ENCODE measurements at places on chromosomes 3 and 15.

GRCh38 chr3:5198986-5199731 lies 11.7 kb downstream of the EDEM1 start:
- no peak for DNase-seq

GRCh38 chr3:13046569-13047274 lies 26.5 kb downstream of the IQSEC1 start:
- no peak for DNase-seq

- DNase-seq, result no peak
Measured at GRCh38 chr15:67820122-67820991, 5.0 kb upstream of the SKOR1 start.

DNA sequence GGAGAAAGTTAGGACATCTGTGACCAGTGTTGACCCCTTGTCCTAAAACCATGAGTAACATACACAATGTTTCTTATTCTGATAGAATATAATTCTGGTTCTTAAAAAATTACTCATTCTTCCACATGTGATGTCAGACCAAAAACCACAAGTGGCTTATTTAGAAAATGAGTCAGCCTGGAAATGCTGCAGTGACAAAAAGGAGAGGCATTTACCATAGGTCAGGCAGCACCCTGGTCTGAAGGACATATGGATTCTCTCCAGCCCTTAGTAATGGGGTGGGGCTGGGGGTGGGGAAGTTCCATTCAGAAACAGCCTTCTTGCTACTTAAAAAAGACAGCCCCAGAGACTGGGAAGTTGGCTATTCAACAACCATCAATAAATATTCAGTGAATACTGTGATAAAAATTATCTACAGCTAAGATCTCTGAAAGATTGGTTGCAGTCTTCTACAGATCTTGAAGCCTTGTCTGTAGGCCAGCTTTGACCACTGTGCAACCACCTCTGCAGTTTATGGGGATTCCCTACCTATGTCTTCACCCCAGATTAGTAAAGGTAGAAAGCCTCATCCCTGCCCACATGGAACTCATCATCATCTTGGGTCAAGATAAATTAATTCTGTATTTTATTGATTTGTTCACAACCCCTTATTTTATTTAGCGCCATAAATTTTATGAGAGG lies 34.9 kb upstream of the TIMP4 start:
- no peak for DNase-seq

DNA sequence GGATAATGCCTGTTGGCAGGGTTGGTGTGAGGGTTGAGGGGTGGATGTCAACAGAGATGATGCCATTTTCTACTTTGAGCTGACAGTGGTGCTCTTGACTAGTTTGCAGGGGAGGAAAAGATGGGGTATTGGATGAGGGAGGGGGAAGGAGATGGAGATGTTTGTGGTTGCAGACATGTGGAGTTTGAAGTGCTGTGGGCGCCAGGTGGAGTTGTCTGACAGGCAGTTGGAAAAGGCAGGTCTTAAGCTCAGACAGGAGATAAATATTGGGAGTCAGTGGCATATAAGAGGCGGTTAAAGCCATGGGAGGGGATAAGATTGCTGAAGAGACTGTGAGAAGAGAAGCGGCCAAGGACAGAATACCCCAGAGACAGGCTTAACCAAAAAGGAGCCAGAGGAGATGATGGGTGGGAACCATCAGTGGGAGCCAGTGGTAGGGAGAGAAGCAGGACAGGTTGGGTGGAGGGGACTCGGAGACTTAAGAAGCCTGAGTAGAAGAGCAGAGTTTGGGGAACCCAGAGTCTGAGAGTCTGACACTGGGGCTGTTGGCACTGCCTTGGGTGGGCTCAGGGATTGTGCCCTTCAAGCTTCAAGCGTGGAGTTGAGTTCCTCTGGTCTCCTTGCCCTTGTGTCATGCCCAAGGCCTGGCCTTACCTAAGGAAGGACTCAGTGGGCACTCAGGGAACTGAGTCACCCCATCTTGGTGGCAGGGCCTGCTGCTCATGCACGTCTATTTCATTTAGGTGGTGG lies 13.9 kb downstream of the COPG1 start:
- no peak for DNase-seq

GRCh38 chr15:27410996-27411605 lies 440.1 kb downstream of the GABRG3 start:
- DNase-seq, result no peak

GRCh38 chr3:61595288-61595687 lies 33.9 kb downstream of the PTPRG start:
- DNase-seq, result no peak

- no peak for DNase-seq
Measured at GRCh38 chr15:55917881-55918296, 75.5 kb downstream of the NEDD4 start.

- DNase-seq, result no peak
Measured at GRCh38 chr3:161894657-161895056, 398.0 kb downstream of the OTOL1 start.

DNA sequence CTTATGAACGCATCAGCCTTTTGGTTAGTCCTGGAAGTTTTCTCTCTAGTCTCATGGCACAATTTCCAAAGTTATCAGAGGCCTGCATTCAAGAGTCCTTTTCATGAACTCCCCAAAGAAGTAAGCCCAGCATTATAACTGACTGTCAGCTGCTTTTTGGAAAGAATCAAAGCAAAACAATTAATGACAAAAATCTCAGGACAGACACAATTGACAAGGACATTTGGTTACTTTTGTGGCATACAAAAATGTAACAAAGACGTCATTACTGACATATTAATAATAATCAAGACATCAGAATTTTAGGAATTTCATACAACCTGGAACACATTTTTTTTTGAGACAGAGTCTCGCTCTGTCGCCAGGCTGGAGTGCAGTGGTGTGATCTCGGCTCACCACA lies 21.2 kb downstream of the KATNBL1 start:
- DNase-seq, result no peak

DNA sequence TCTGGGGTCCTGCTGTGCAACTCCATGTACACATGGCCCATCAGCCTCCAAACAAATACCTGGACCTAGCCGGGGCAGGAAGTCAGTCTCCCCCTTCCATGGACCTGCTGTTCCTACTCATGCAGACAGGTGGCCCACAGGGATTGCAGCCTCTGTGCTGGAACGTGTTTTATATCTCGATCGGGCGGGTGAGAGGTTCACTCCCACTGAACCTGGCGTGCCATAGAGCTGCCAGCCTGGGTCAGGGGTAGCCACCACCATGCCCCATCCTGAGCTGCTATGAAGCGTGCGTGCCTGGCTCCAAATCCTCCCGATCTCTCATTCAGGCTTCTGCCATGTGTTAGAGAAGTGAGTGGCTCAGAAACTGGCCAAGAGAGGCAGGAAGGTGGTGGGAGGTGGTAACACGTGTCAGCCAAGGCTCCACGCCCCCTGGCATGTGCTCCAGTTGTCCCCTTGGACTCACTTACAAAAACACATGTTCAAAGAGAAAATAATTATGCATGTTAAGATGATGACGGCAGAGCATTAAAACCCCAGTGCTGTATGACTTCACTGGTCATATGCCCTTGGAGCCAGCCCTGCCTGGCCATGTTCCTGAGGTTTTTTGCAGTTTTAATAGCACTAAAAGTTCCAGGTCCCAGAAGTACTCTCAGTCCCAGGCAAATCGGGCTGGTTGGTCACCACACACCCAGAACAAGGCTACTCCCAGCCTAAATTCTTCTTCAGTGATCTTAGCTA lies 30.6 kb downstream of the CTSH start:
- DNase-seq, result no peak

DNA sequence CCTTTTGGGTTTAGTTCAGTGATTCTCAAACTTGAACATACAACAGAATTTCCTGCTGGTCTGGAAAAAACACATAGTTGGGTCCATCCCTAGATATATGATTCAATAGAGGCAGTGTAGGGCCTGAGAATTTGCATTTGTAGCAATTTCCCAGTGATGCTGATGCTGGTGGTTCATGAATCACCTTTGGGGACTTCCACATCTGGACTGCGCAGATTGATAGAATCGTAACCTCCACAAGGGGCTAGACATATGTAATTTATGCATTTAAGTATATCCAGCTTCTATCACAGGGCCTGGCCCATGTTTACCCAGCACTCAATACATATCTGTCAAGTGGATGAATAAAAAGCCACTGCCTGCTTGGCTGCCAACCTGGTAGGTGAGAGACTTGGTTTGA lies 33.8 kb upstream of the SUCLG2 start:
- DNase-seq, result no peak

GRCh38 chr15:97750060-97750459 lies 210.4 kb upstream of the ARRDC4 start:
- DNase-seq, result no peak

GRCh38 chr3:31724651-31725050 lies 191.9 kb downstream of the STT3B start:
- DNase-seq, result no peak

DNA sequence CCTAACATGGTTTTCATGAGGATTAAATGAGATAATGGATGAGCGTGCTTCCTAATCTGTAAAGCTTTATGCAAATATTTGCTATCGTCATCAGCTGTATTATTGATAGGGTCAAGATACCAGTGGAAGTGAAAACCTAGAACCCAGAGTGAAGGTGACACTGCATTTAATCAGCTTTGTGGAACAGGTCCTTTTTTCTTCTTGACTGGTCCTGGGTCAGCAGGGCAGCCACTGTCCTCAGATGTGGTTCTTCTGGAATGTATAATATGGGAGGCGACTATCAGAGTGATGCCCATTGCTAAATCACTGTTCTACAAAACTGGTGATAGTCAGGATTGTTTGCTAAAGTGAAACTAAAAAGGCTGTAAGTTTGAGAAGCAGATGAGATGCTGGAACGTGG lies 41.4 kb downstream of the SORD start:
- DNase-seq, result no peak

GRCh38 chr3:165347526-165347925 lies 151.3 kb upstream of the SLITRK3 start:
- no peak for DNase-seq

DNA sequence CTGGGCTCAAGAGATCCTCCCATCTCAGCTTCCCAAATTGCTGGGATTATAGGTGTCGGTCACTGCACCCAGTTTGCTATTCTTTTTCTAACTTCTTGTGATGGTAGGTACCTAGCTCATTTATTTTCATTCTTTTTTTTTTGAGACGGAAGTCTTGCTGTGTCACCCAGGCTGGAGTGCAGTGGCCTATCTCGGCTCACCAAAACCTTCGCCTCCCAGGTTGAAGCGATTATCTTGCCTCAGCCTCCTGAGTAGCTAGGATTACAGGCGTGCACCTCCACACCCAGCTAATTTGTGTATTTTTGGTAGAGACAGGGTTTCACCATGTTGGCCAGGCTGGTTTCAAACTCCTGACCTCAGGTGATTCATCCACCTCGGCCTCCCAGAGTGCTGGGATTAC lies 30.1 kb upstream of the RAD51 start:
- no peak for DNase-seq

DNA sequence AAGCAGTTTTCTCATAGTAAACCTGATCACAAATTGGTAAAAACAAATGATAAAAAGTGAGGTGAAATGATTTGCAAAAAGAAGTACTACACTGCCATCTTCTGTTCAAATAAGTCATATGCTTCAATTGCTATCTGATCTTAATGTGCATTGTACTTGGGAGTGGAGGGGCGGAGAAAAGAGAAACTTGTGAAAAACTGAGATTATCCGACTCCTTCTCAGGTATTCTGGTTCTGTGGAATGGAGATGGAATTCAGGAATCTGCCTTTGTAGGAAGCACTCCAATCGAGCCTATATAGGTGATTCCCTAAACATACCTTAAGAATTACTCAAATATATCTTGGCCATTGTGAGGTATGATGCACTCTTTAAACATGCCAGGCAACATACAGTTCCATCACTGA lies 180.6 kb downstream of the CHL1 start:
- DNase-seq, result no peak

DNA sequence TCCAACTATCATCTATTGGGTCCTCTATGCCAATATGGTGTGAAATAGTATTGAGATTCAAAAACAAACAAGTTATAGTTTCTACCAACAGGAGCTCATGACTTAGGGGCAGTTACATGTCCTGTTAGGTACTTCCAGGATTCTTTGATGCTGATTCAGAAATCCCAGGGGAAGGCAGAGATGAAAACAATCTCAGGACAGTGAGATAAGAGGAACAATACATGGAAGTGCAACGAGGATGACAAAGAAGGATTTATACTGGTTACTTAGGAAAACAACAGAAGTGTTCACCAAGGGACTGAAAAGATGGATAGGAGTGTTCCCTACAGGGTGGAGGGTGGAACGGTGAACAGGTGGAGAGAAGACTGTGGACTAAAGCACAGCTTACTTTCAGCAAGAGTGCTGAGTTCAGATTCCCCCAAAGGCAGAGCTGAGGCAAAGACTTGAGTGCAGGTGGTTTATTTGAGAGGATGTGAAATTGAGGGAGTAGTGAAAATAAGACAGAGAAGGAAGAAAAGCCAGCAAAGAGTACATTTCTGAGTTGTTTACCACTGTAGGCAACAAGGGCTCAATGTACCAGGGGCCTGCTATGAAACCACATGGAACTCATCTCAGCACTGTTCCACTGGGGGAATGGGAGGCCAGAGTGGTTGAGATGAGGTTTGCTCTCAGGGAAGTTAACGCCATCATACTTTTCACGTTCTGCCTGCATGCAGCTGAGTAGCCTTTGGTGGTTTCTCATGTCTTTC lies 68.1 kb downstream of the TRIM69 start:
- DNase-seq, result no peak

- no peak for DNase-seq
Measured at GRCh38 chr3:44974416-44974815, 1.6 kb downstream of the ZDHHC3 start.

DNA sequence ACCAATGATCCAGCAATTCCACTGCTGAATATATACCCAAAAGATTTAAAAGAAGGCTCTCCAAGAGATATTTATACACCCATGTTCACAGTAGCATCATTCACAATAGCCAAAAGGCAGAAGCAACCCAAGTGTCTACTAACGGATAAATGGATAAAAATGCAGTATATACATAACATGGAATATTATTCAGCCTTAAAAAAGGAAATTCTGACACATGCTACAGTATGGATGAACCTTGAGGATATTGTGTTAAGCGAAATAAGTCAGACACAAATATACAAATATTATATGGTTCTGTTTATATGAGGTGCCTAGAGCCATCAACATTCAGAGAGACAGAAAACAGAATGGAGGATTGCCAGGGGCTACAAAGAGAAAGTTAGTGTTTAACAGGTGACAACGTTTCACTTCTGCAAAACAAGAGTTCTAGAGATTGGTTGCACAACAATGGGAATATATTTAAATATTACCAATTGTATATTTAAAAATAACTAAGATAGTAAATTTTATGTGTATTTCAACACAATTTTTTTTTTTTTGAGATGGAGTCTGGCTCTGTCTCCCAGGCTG lies 69.4 kb downstream of the STAG1 start:
- no peak for DNase-seq

DNA sequence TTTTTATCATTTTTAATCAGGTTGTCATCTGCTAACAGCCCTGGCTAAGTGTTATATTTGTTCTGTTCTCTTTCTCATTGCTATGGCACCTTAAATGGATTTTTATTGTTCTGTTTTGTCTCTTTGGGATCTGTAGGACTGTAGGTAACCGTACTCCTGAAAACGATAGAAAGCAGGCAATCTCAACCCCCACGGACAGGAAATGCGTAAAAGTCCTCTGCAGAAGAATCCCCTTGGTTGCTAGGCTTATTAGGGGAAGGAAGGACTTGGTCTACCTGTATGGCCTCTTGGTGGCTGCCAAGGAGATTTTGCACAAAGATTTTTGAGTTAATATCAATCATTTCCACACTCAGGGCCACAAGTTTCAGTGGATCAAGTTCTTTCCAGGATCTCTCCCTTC lies 571.9 kb upstream of the ZNF385D start:
- no peak for DNase-seq

Data from naive thymus-derived CD8-positive, alpha-beta T cell (primary cell).